ENCODE measurements at places on chromosomes 2 and 18.
A peak's percentile ranks its signal among the peaks of the same experiment; 100 is the strongest.

GRCh38 chr2:6748406-6749067, 117.2 kb downstream of the CMPK2 start:
- no peak for DNase-seq

DNA sequence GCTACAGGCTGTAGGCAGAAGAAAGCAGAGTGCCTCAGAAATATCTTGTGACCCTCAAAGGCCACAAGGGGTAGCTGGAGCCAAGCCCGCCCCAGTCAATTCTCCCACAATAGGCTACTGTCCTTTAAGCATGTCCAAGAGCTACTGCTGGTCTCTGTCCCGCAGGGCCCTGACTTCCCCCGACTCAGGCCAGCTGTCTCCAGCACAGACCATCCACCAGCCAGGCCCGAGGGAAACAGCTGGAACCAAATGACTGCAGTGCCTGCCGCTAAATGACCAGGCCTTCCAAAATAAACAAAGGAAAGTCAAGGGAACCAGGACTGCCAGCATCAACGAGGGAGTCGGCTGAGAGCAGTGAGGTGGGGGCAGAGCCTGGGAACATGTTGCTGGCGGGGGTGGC, 36.7 kb downstream of the MCFD2 start:
- DNase-seq, result no peak

- no peak for DNase-seq
Measured at GRCh38 chr2:218039171-218039570, 29.9 kb upstream of the RUFY4 start.

DNA sequence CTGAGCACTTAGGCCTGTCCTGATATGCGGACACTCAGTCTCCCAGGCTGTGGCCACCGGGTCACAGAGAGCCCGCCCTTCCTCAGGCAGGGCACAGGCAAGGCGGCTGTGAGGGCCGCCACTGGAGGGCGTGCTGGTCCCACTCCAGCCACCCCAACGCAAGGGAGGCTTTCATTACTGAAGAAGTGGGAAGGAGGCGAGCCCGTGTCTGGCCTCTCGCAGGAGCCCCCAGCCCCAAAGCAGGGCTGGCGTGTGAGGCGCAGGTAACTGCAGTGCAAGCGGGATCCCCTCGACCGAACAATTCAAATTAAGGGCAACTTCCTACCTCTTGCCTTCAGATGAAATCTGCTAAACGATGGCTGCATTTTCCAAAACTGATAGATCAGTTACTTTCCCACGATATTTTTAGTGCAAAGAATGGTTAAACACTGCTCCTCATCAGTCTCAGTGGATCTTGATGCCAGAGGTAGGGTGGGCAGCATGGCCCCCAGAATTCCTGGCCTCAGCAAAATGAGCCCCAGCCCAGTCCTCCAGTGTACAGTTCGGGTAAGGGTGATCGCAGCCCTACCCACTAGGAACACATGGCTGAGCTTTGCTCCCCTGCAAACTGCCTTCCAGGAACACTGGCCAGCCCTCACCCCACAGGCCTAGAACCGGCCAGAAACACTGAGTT, 97.2 kb downstream of the SEPTIN10 start:
- no peak for DNase-seq

DNA sequence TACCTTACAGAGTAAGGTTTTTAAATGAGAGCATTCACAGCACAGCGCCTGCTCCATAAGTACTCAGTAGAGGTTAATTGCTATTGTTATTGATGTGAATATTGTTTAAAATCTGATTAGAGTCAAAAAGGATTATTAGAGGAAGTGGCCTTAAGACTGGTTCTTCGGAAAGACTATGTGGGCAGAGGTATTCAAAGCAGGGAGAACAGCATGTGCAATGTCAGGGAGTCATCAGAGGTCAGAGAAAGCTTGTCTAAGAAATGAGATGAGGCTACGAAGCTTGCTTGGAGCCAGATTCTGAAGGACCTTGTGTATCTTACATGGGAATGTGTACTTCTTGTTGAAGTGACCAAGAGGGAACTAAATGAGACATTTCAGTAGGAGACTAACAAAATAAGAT, 49.8 kb downstream of the PMS1 start:
- DNase-seq, result no peak

DNA sequence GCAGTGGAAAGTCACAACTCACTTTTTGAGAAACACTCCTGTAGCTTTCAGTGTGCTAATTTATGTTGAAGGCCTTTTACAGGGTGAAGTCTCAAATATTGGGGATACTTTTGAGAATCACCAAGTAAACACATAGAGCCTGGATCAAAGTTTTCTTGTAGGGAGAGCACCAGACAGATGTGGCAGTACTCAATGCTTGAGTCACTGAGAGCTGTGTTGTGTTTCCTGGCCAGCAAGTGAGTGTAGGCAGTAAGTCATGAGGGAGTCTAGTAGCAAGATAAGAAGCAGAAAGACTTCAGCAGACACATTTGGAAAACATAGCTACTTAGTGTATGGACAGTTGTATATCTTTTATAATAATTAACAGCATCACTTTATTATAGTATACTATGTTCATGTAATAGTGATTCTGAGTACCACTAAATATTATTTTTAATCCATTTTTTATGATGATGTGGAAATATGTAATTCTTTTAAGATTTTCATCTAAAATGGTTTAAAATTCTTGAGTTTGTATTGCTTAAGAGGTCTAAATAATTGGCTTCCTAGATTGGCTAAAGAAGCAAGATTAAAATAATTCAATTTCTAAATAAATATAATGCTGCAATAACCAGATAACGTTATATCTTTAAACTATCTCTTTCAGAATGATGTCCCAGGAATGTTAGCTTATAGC, 12.8 kb downstream of the PSMD1 start:
- peak; percentile 17 for DNase-seq

- no peak for DNase-seq
Measured at GRCh38 chr2:71816815-71817214, 330.8 kb downstream of the CYP26B1 start.

GRCh38 chr2:151544449-151544848, 134.7 kb downstream of the RIF1 start:
- no peak for DNase-seq

- peak; percentile 74 for DNase-seq
Measured at GRCh38 chr2:64698668-64699444, 45.1 kb upstream of the SERTAD2 start.

DNA sequence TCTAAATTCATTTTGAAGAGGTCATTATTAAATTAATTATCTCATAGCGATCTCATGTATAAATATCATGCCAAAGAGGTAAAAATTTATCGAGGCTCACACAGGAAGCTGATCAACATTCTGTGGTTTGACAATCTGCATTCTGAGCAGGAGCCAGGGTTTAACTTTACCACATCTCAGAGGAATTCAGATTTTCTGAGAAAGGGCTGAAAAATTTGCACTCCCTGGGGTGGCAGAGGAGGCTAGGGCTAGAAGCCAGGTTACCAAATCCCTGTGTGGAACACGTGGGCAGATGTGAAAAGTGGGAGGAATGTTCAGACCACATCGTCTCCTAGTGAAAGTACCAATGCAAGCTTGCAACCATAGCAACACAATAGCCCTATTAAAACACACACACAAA, 63.5 kb upstream of the CTLA4 start:
- DNase-seq, result peak; percentile 98

DNA sequence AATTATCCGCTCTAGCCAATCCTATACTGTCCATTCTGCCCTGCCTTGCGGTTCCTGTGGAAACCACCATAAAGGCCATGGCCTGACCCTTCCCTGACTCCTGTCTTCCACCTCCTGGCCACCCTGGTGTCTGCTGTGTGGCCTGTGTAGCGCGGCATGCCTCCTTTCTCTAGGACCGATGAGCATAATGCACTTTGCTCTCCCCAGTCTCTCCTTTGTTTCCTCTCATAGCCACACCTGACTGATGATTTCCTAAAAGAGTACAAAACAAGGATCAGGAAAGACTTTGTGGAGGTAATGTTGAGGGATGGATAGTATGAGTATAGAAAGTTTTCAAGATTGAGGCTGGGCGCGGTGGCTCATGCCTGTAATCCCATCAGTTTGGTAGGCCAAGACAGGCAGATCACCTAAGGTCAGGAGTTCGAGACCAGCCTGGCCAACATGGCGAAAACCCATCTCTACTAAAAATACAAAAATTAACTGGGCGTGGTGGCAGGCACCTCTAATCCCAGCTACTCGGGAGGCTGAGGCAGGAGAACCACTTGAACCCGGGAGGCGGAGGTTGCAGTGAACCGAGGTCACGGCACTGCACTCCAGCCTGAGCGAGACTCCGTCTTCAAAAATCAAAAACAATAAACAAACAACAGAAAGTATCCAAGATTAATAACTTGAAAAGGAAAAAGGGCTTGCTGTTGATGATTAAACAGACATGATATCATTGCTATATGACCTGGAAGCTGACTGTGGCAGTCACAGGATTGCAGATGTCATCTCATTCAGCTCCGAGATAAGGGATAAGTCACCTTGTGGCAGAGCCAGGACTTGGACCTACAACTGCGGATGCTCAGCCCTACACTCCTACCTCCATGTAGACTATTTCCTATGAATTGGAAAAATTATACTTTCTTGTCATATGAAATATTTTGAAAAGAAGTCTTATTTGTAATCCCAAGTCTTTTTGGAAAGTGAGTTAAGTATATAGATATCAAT, 16.6 kb downstream of the SOWAHC start:
- no peak for DNase-seq

DNA sequence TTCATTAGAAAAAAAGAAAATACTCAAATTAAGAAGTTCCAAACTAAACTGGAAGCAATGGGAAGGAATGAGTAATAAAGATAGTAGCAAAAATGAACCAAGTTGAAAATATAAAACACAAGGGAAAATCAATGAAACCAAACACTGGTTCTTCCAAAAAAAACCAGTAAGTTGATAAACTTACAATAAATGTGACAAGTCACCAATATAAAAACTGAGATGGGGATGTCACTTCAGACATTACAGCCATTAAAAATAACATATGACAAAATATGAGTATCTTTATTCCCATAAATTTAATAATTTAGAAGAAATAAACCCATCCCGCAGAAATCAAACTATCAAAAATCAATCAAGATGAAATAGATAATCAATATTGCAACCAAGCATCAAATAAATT, 633.9 kb upstream of the RAB6C start:
- DNase-seq, result no peak

DNA sequence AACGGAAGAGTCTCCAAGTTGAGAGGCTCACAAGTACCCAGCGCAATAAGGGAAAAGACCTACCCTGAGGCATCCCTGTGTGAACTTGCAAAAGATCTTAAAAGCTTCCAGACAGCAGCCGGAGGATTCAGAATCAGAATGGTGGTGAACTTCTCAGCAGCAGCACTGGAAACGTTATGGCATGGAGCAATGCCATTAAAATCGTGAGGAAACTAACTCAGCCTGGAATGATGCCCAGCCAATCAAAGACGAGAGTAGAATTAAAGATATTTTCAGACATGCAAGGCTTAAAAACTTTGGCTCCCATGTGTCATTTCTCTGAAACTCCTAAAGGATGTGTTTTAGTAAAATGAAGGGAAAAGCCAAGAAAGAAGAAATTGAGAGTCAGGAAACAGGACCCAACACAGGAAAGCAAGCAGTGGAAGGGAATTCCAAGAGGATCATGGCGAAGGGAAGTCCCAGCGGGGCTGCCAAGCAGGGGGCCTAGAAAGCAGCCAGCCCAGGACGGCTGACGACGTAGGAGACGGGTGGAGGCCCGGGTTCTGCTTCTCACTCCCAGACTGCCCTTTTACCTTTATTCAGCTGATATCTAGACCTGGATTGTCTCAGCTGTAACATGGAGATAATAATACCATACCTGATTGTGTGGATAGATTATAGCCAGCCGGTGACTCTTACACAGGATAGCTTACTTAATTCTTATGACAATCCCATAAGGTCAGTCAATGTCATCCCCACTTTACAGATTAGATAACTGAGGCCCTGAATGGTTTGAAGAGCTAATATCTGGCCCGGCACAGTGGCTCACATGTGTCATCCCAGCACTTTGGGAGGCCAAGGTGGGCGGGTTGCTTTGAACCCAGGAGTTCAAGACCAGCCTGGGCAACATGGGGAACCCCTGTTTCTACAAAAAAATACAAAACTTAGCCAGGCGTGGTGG, 92.8 kb downstream of the ASAP2 start:
- DNase-seq, result no peak

DNA sequence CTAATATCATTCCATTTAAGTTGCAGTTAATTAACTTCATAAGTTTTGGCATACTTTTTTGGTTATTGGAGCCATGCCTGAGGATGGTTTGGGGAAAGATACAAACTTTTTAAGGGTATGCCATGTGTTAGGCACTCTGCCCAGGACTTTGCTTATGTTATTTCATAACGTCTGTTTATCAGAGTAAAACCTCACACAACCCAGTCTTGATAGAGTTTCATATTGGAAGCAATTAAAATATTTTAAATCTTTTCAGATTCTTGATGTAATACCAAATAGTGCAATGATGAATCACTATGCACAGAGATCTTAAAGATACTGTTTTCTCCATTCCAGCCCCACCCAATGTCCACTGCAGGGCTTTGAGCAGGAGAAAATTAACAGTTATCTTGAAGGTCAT, 529.1 kb upstream of the HNMT start:
- no peak for DNase-seq

GRCh38 chr18:57429167-57430078, 5.8 kb upstream of the ONECUT2 start:
- no peak for DNase-seq

DNA sequence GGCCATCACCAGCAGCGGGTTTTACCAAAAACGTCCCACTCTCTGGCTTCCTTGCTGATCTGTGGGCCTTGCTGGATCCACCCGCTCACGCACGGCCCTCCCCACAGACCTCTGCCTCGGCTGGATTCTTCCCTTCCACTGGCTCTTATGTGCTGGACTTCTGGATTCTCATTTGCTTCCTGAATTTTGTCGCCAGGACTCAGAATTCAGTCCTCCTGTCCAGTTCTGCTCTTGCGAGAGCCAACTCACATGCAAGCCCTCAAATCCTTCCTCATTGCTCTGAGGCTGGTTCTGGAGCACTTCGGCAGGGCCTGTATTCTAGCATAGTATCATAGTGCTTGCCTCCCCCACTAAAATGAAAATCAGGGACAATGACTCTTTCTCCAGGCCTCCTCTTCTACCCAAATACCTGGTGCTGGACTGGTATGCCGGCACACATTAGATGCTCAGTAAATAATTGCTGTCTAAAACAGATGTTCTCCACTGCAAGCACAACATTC, 115.5 kb downstream of the ATL2 start:
- no peak for DNase-seq

DNA sequence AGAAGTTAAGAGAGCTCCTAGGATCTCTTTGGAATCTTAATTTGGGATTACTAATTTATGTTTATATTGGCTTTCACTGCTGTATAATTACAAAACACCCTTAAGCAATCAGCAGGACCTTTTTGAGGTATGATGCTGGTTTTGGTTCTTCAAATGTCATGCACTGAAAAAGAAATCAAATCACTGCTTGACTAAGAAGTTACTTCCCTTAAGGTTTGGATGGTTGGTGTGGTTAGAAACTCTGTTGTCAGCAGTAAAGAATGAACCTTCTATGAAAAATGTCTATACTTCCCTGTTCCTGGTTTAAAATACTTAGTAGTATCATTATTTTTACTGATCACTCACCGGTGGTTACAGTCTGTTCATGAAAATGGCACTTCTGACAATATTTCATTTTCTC, 5.5 kb downstream of the COLEC12 start:
- no peak for DNase-seq

GRCh38 chr2:138632066-138632620, 130.6 kb downstream of the SPOPL start:
- DNase-seq, result no peak

- no peak for DNase-seq
Measured at GRCh38 chr18:36083729-36084128, 16.4 kb upstream of the RPRD1A start.

- no peak for DNase-seq
Measured at GRCh38 chr2:201448701-201449100, 2.6 kb downstream of the TRAK2 start.

GRCh38 chr2:29463181-29463900, 348.1 kb downstream of the CLIP4 start:
- DNase-seq, result peak; percentile 73

- DNase-seq, result no peak
Measured at GRCh38 chr2:64311191-64311910, 142.6 kb upstream of the LGALSL start.
